Activated CD8-positive, alpha-beta memory T cell treated with anti-CD3 and anti-CD28 coated beads for 1 hour (primary cell): ENCODE measurements at places on chromosomes 7 and 10.

- no peak for DNase-seq
Measured at GRCh38 chr10:110040767-110041478, 33.1 kb downstream of the ADD3 start.

DNA sequence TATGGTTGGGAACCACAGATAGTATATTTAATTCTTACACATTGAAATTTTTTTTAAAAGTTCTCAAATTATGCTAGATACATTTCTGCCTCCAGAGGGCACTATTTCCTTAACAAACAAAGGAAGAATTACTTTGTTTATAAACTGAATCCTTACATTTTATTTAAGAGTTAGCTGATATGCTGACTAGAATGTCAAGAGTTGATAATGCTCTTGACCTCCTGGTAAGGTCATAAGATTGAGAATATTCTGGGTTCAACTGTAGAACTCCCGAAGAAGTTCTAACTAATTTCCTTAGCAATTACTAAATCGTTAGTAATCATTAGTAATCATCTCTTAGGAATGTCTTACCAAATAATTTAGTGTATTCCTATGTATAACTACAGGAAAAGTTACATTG, 95.3 kb upstream of the CYP26C1 start:
- DNase-seq: no peak

DNA sequence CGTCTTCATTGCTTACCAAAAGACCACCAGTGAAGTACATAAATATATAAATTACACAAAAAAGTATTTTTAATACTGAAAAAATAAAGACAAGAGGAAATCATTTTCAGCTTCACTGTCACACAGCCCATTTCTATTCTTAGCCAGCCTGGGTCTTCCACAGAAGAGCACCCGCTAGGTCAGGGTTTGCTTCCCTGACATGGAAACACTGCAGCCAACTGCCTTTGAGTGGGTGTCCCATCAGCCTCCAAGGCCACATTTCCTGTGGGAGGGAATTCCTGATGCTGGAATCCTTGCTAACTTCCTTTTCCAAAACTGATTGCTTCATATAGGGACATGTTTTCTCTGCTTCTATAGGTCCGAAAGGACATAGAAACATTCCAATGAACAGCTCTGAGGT, 137.8 kb upstream of the CAV2 start:
- no peak for DNase-seq

GRCh38 chr10:117259279-117259678, 18.4 kb downstream of the SLC18A2 start:
- no peak for DNase-seq

GRCh38 chr7:140597428-140597949, 43.1 kb downstream of the DENND2A start:
- DNase-seq: no peak

DNA sequence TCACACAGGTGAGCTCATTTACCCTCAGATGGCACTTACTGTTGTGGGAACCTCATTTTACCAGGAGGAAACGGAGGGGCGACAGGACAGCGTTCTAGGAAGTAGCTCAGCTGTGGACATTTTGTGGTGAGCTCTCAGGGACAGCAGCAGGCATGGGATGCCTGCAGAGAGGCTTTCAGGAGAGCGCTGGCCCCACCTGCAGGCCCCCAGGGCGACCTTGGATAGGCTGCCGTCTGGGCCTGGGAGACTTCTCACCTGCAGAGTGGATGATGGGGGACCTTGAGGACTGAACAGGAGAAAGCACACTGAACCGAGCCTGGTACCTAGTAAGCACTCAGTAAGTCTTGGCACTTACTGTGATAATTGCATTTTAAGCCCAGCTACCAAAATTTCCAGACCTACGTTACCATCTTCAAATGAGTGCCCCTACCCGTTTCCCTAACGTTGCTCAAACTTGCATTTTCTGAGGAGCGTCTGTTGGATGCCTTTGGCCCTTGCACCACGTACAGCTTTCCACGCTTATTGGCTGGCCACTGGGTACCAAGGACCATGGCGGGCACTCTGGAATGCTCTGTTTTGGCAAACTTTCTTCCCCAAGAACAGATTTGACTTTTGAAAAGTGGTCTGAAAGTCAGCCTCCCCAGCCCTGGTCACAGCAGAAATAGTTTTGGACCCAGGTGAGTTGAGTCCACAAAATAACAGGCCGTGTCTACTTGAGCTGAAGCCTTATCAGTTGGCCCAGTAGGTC, 223.4 kb downstream of the EBF3 start:
- DNase-seq: no peak

DNA sequence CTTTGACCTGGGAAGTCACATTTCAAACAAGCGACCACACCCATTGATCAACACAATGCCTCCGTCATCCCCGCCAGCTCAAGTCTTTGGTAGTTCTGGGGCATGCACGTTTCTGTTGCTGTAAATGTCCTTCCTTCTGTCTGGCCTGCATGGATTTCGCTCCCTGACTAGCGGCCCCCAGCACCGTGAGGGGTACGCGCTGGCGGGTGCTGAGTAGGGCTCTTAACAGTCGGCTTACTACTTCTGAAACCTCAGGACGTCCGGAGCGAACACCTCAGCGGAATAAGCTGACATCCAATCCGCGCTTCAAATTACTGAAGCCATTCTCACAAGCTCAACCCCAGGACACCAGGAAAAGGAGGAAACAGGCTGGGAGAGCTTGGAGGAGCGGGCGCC, 505 bp downstream of the NUDCD3 start:
- peak; percentile 5 for DNase-seq

GRCh38 chr7:4687956-4688355, 5.9 kb downstream of the FOXK1 start:
- no peak for DNase-seq

DNA sequence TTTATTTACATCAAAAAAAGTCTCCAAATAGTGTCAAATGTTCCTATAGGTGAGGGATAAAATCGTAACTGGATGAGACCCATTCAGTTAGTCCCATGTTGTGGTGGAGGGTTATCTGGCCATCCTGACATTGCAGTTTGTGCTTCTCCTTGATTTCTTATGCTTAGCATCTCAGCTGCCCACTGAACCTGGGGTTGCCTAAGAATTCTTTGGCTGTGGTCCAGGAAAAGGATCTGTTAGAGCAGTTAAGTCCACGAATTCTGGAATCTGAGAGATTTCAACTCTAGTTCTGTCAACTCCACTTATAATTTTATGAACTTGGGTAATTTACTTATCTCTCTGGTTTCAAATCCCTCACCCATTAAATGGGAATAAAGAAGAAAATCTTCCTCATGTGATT, 1673.4 kb downstream of the REEP3 start:
- DNase-seq: no peak

GRCh38 chr10:25952857-25953256, 18.8 kb downstream of the MYO3A start:
- DNase-seq: no peak

DNA sequence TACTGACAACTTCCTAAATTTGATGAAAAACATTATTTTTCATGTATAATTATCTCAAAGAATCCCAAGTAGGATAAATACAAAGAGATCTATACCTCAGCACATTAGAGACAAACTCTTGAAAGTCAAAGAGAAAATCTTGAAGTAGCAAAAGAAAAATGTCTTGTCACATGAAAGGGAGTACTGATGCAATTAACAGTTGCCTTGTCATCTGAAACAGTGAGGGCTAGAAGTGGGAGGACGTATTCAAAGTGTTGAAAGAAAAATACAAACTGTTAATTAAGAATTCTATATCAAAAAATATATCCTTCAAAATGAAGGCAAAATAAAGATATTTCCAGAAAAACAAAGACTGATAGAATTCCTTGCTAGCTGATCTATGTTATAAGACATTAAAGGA, 35.5 kb upstream of the ARHGAP22 start:
- no peak for DNase-seq

DNA sequence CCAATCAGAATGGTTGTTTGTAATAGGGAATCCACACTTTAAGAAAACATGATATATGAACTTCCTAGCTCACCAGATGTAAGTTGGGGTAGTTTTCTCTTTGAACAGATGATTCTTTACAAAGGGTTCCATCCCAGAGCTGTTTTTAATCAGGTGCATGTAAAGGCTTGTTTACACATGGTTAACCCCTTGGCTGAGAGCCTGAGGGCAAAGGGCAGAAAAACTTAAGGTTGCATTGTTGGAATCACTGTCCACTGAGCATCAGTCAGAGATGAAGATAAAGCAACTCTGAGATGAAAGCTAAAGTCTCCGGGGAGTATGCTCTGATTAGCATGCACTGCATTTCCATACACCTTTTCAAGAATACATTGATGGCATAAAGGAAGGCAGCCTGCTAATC, 518.2 kb downstream of the SORCS3 start:
- no peak for DNase-seq

DNA sequence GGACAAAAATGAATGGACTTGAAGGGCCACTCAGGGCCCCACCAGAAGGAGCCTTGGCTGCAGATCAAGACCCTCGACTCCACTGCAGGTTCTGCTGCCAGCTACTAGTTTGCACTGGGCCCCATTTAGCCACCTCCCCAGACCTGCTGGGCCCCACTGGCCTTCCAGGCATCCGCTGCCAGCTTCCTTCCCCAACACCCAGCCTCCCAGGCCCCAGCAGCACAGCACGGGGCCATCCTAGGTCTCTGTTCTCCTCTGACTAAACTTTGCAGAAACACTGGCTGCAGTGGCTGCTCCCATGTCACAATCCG, 277.4 kb upstream of the KLF14 start:
- DNase-seq: no peak

- no peak for DNase-seq
Measured at GRCh38 chr10:248307-248706, 113.1 kb downstream of the ZMYND11 start.

DNA sequence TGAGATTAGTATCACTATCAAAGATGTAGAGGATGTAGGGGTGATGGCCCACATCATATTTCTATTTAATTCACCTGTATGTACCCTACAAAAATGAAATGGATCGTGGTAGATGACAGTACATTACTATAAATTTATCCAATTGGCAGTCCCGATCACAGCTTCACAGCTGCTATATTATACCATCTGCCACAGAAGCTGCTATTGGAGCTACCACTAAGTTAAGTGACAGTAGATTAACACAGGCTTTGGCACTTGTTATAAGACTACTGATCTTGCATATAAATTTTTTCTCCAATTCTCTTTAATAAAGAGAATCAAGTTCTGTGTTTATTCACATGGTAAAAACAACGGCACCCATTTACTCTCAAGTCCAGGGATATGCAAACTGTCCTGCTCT, 24.9 kb upstream of the MAGI2 start:
- DNase-seq: no peak

GRCh38 chr7:159032753-159033472, 111.8 kb downstream of the VIPR2 start:
- DNase-seq: no peak

GRCh38 chr10:85193796-85194195, 865.4 kb downstream of the CCSER2 start:
- DNase-seq: no peak

DNA sequence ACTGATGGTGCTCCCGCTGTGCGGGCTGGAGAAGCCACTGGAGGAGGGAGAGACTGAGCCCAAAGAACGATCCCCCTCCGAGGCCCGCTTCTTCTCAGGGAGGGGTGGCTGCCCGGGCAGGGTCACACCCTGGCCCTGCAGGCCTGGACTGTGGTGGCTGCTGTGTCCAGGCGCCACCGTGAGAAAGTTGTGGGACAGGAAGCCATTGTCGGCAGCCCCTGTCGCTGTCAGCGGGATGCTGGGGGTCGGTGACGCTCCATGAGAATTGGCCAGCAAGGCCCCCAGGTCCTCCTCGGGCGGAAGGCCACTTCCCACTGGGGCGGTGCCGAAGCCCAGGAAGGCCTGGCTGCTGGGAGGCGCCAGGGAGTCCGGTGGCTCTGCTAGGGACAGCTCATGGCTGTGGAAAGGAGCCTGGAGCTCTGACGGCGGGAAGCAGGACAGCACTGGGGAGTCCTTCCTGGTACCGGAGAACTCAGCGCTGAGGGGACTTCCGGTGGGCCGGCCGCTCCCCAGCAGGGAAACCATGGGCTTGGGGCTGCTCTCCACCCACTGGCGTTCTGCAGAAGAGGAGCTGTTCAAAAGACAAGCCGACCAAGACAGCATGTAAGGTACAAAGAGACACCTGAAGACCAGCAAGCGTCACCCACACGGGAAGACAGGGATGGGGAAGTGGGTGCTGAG, 278.8 kb downstream of the TNS3 start:
- no peak for DNase-seq

GRCh38 chr10:43322331-43322730, 49.1 kb upstream of the FXYD4 start:
- no peak for DNase-seq

DNA sequence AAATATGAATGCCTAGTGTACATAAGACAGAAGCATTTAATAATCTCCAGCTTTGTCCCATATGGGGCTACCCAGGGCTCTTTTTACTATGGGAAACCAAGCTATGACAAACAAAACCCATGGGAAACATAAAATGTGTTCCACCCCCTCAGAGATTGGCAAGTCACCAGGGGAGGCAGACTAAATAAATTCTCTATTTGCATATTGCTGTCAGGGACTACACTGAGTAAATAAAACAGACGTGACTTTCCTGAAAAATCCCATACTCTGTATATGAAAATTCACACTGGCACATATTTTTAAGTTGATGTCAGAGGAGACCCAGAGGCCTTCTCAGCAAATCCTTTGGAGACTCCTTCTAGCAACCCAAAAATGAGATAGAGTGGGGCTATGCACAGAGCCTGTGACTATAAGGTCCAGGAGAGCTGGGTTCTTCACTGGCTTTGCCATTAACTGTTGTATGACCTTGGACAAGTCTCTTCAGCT, 44.0 kb upstream of the HPSE2 start:
- DNase-seq: no peak

GRCh38 chr7:44201813-44202212, 1.0 kb downstream of the YKT6 start:
- no peak for DNase-seq
